ENCODE measurements at places on chromosomes 4 and X.

DNA sequence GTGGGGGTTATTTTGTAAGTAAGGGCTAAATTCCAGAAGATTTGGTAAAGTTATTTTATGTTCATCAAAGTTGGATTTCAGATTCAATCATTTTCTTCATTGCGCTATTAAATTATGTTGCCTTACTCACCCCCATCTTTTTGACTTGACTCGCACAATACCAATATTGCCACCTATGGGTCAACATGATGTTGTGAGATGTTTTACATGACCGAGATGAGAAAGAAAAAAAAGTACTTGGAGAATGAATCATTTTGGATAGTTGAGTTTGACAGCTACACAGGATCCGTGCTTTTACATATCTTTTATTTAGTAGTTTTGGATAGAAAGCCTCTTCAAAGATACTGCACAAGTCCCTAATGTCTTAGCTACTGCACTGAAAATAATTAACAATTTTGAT lies 224.2 kb upstream of the EMCN start:
- DNase-seq: peak; percentile 54

GRCh38 chr4:78735697-78736096 lies 40.5 kb upstream of the BMP2K start:
- DNase-seq: no peak

DNA sequence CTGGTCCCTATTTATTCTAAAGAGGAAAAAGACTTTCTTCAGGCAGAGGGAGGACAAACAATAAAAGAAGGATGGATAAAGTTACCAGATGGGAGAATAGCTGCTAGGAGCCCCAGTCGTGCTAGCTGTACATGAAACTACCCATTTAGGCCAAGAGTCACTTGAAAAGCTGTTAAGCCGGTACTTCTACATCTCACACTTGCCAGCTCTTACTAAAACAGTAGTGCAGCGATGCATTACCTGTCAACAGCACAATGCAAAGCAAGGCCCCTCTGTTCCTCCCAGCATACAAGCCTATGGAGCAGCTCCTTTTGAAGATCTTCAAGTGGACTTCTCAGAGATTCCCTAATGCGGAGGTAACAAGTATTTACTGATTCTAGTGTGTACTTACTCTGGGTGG lies 1138.8 kb downstream of the ARAP2 start:
- DNase-seq: no peak

DNA sequence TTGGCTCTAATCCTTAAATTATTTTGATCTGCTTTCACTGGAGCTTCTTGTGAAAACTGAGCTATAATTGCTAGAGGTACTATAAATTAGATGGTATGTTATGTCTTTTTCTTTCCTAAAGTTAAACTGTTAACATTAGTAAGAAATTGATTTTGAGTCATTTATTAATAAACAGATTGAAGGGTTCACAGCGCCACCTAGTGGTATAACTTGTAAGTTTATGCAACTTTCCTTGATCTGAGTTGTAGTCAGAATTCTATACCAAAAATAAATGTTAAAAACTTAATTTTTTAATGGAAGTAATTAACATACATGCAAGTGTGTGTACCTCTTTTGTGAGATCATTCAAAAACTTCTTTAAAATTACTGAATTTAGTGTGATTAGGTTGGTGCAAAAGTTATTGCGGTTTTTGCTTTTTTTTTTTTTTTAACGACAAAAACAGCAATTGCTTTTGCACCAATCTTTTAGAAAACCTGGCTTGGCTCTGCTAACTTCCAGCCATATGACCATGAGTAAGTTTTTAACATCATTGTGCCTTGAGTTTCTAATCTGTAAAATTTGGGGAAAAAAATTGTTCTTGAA lies 151.5 kb downstream of the CENPC start:
- DNase-seq: peak; percentile 28

Data from GM03348 (cell line).